Cortex of kidney (tissue), 1 donor: ENCODE measurements at places on chromosomes 3 and 15.

- DNase-seq: no peak
Measured at GRCh38 chr3:169448501-169448900, 215.0 kb downstream of the MECOM start.

- DNase-seq: no peak
Measured at GRCh38 chr15:31469786-31470525, 143.3 kb downstream of the KLF13 start.

- no peak for DNase-seq
Measured at GRCh38 chr3:12463686-12464085, 20.6 kb upstream of the TSEN2 start.

DNA sequence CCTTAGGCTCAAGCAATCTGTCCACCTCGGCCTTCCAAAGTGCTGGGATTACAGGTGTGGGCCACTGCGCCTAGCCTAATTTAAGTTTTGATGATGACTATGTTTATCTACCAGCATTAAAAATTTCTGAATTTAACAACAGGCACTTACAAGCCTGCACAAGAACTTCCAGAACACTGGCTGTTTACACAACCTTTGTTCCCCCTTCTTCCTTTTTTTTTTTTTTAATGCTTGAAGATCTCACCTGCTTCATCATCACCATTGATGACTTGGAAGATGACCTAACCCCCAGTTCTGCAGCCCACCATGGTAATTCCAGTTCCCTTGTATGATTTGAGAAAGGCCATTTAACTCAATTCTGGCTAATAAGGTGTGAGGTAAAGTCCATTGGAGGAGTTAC lies 70.4 kb downstream of the GJD2 start:
- no peak for DNase-seq

DNA sequence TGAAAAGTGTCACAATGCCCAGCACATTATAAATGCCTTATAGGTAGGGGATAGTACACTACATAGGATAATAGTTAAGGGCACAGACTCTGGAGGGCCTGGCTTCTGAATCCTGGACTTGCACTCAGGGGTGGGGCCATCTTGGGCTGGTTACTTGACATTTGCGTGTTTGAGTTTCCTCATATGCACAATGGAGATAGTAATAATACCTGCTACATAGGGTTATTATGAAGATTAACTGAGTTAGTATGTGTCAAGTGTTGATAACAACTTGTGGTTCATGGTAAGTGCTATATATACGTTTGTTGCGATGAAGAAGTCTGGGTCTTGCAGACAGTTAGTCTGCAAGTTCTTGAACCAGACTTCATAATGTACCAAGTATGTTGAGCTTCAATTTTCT lies 37.0 kb downstream of the MITF start:
- DNase-seq: no peak

GRCh38 chr3:177375316-177375715 lies 178.0 kb upstream of the TBL1XR1 start:
- DNase-seq: no peak

DNA sequence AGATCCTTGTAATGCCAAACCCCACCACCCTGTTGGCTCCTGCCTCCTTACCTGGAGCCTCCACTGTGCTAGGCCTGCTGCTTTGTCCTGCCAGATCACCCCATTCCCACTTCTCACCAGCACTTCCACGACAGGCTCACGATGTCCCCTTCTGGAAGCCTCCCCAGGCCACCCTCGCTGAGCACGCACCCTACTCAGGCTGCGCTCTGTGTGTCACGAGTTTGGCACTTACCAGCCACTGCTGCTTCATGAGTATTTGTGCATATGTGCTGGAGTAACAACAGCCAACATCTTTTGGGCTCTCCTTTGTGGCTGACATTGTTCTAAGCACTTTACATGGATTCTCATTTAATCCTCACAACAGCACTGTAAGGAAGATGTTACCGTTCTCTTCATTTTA lies 58.1 kb downstream of the PDIA5 start:
- DNase-seq: no peak

GRCh38 chr15:32091505-32092380 lies 61.4 kb downstream of the CHRNA7 start:
- no peak for DNase-seq

DNA sequence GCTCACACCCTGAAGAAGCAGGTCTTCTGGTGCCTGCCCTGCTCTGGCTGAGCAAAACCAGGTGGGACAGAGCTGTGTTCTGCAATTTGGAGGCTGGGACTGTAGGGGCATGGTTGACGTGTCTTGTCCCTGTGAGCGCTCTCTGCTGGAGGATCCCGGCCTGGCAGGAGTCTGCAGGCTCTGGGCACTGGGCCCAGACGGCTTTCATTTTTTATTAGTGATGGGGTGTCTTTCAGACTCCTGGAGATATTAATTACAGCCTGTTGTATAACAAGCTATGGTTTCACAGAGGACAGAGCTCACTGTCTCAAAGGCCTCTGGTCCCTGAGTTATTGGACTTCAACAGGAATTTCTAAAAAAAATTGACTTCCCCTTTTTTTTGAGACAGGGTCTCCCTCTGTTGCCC lies 29.5 kb upstream of the ZNF710 start:
- no peak for DNase-seq

- DNase-seq: no peak
Measured at GRCh38 chr3:30622790-30623189, 16.4 kb downstream of the TGFBR2 start.

GRCh38 chr3:184350618-184351017 lies 10.8 kb downstream of the CLCN2 start:
- DNase-seq: no peak

DNA sequence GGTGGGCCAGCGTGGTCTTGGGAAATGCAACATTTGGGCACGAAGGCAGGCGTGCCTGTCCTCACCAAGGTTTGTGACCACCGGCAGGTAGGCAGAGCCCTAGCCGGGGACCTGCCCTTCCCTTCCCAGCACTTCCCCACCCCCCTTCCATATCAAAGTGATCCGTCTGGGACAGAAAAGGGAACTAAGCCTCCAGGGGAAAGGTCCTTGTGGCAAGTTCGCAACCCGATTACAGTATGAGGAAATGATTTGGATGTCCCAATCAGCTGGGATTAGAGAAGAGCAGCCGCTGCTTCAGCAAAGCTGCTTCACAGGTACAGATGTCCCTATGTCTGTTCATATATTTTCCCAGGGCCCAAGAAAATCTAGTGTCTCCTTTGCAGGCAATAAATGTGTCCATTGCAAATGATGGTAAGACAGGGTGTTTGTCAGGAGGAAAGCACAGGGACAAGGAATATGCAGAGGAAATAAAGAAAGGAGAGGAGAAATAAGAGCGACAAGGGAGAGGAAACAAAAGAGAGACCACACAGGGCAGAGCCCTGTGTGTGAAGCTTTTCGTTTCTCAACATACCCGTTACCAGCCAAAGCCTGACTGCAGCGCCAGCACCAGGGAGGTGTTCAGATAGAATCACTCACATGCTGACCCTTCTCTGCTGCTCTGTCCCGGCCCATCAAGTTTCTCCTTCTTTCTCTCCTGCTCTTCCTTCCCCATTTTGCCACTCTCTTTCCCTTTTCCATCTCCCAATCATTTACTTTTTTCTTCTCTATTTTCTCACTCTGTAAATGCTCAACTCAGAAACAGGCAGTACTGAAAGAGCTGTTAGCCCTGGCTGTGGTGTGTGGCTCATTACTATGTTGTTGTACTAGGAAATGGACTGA lies 17.4 kb upstream of the SECISBP2L start:
- DNase-seq: no peak

DNA sequence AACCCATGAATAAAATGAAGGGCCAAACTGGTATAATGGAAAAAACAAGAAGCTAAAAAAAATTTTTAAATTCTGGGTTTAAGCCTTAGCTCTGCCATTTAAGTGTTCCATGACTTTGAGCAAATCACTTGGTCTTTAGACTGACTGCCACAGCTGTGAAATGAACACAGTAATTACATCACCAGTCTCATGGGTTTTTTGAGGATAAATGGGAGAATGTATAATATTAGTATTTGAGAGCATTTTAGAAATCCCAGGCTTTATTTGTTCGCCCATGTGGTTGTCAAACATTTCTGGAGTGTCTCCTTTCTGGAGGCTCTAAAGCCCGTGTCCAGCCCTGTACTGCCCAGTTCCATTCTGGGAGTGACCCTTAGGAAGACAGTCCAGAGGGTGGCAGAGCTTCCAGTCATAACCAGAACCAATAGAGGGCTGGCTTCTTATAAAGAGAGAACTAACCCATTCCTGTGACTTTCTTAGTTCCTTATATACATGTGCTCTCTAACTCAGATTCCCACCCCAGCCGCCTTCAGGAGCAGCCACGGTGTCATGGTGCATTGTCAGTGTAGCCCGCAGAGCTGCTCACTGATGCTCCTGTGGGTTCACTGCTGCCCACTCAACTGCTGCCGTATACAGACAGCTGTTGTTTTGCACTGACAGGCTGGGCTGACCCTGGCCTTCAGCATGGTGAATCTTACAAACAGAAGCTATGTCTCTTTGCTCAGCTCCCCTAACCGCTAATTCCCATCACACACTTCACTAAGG lies 44.7 kb downstream of the BOC start:
- no peak for DNase-seq

- DNase-seq: no peak
Measured at GRCh38 chr3:190180268-190180667, 59.6 kb upstream of the P3H2 start.

- no peak for DNase-seq
Measured at GRCh38 chr3:88031642-88032077, 27.1 kb downstream of the CGGBP1 start.
